SK-N-SH treated with all-trans-retinoic acid at 6 μM for 48 hours (cell line): ENCODE measurements at places on chromosomes 1 and 21.

DNA sequence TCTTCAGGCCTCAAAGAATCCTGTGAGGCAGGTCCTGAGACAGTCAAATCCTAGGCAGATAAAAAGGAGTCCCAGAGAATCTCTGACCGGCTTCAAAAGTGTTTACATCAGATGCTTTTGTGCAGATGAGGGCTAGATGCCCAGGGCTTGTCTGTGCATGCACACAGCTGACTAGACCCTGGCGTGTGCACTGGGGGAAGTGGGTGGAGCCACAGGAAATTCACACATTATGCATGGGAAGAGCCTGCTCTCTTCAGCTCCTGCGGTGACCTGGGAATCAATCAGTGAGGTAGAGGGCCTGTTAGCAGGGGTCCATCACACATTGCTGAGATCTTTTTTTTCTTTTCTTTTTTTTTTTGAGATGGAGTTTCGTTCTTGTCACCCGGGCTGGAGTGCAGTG lies 36.6 kb upstream of the NHLH2 start:
- no peak for ATAC-seq

DNA sequence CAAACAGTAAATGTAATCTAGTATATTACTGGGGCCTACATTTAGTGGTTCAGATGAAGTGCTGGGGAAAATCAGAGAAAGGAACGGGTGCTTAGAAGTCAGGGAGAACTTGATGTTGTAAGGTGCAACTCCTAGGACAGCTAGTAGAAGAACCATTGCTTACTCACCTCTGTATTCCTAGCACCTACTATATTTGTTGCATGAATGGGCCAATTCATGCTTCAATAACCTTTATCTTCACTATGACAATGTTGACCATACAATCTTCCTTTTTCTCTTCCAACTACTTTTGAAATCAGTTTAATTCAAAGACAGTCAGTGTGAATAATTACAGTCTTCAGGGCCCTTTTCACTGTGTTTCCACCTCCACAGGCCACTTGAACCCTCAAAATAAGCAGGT lies 125.0 kb upstream of the DMRTA2 start:
- ATAC-seq = no peak

- ATAC-seq = no peak
These were observed 23.6 kb downstream of the ZNF670 start for GRCh38 chr1:247054992-247055415.

GRCh38 chr21:30434033-30434631 lies 4.1 kb downstream of the KRTAP13-4 start:
- peak; percentile 89 for ATAC-seq

- no peak for ATAC-seq
These were observed 146.2 kb upstream of the KRTAP19-8 start for GRCh38 chr21:31184459-31184858.

DNA sequence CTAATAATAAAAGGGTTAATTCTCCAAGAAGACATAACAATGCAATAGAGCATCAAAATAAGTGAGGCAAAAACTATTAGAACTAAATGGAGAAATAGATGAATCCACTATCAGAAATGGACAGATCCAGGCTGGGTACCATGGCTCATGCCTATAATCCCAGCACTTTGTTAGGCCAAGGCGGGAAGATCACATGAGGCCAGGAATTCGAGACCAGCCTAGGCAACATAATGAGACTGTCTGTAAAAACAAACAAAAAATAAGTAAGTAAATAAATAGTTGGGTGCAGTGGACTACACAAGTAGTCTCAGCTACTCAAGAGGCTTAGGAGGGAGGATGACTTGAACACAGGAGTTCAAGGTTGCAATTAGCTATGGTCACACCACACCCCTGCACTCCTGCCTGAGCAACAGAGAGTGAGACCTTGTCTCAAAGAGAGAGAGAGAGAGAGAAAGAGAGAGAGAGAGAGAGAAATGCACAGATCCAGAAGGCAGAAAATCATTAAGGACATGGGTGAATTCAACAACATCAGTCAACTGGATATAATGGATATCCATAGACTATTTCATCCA lies 12.3 kb downstream of the FRRS1 start:
- no peak for ATAC-seq

DNA sequence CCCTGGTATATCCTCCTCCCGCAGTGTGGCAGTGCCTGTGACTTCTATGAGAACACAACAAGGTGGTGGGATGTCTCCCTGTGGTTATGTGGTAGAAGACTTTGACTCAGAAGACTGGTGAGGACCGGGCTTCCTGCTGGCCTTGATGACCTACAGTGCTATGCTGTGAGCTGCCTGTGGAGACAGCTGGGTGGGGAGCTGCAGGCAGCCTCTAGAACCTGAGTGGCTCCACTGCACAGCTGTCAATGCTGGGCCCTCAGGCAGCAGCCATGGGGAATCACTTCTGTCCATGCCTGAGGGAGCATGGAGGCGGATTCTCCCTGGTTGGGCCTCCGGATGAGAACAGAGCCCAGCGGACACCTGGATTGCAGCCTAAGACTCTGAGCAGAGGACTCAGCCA lies 14.9 kb downstream of the SLC1A7 start:
- ATAC-seq = no peak

DNA sequence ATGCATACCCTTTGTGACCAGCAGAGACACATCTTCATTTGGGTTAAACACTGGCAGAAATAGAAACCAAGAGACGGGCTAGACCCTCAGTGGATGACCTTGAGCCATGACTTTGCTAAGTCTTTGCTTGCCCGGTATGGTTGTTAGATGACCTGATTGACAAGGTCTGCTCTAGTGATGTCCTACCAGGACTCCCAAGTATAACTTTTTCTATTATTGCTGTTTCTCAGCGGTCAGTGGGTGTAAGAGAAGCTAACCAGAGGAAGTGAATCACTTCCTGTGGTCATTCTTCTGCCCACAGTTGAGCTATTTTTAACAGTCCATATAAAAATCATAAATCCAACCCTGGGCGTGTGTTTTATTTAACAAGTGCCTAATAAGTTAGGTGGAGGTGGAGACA lies 126.2 kb upstream of the ETS2 start:
- peak; percentile 82 for ATAC-seq
